ENCODE measurements at places on chromosomes 2 and 18. TPM values are rescaled to one million over a fixed set of nuclear protein-coding genes. Genes with fewer than 3 reads are reported as not detected.

TBR1 gene
- polyA plus RNA-seq = not detected

DNA sequence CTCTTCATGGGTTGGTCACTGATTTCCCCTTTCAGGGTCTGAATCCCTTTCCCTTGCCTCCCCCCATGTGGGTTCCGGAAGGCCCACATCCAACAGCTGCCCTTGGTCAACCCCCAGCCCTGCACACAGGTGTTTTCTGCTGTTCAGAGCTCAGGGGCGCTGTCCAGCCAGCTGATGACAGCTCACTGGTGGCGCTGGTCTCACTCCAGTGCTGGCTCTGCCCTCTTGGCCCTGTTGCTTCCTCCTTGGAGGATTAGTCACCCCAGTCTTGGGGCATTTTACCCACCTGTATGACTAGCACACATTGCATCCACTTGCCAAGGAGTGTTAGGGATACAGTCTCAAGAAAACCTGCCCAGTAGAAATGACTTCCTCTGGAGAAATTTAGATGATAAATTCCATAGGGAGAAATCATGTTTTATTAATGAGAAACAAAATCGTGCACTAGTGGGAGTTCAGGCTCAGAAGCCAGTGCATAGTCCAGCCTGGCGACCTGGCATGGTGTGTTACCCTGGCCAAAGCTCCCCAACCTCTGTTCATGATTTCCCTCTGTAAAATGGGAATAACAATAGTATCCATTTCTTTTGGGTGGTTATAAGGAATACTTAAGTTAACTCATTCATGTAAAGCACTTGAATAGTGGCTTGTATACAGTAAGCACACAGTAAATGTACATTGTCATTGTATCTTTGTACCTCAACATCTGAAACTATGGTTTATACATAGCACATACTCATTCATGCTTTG, 21.6 kb downstream of the CRIM1 start:
- no peak overlapping the region for H3K27ac ChIP-seq
- H3K4me3 ChIP-seq = no peak overlapping the region
- H3K4me1 ChIP-seq = no peaks in the 10 kb centered on the region
- H3K27me3 ChIP-seq = no peaks in the 10 kb centered on the region
- H3K36me3 ChIP-seq = no peaks in the 10 kb centered on the region

DNA sequence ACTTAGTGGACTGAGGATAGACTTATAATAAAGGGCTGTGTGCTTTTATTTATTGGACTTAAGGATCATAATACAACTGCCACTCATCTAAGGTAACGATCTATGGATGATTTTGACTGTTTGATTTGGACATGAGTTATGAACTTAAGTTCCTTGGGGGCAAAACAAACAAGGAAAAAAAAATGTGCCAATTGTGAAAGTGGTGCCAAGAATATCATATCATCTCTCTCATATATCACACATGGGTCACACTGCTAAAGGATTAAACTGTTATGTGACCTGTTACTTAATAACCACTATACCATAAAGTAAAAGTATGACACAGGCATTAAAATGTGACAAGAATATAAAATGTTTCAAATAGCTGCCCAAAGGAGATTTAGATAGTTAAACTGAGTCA, 886.3 kb downstream of the ERBB4 start:
- no peak overlapping the region for H3K27ac ChIP-seq
- H3K4me3 ChIP-seq = no peak overlapping the region
- DNase-seq = no peak
- H3K36me3 ChIP-seq = no peaks in the 10 kb centered on the region
- no peaks in the 10 kb centered on the region for H3K27me3 ChIP-seq

DNA sequence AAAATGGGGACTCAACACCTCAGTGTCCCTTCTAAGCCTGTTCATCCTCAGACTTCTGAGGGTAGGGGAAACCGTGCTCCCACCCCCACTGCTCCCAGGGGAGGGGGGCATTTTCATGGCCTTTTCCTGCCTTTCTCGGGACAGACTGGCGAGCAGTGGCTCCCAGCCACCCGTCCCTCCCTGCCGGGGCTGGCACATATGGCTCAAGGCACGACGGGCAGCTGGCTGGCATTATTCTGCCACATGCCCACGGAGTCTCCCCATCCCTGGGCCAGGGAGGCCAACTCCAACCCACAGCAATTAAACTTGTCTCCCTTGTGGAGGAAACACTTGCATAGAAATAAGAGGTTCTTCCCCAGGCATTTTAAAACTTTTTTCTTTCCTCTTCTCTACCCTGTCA, 148.5 kb upstream of the CBLN2 start:
- no peak overlapping the region for H3K4me3 ChIP-seq
- H3K36me3 ChIP-seq = no peaks in the 10 kb centered on the region
- H3K27me3 ChIP-seq = no peaks in the 10 kb centered on the region
- H3K27ac ChIP-seq = no peak overlapping the region
- H3K4me1 ChIP-seq = no peaks in the 10 kb centered on the region

Measured in CD4-positive, alpha-beta memory T cell (primary cell).